Stimulated activated CD8-positive, alpha-beta memory T cell treated with anti-CD3 and anti-CD28 coated beads, Interleukin-7, amount 100 ng/mL, for 1 hour (primary cell): ENCODE measurements at places on chromosomes 4 and X.

GRCh38 chr4:41887821-41888686 lies 47.2 kb upstream of the TMEM33 start:
- DNase-seq, result no peak

GRCh38 chr4:117385526-117385925 lies 300.1 kb upstream of the TRAM1L1 start:
- no peak for DNase-seq

- peak; percentile 33 for DNase-seq
These were observed 7.2 kb downstream of the TBC1D14 start for GRCh38 chr4:6916587-6917460.

GRCh38 chr4:149026696-149027095 lies 584.5 kb upstream of the NR3C2 start:
- no peak for DNase-seq

DNA sequence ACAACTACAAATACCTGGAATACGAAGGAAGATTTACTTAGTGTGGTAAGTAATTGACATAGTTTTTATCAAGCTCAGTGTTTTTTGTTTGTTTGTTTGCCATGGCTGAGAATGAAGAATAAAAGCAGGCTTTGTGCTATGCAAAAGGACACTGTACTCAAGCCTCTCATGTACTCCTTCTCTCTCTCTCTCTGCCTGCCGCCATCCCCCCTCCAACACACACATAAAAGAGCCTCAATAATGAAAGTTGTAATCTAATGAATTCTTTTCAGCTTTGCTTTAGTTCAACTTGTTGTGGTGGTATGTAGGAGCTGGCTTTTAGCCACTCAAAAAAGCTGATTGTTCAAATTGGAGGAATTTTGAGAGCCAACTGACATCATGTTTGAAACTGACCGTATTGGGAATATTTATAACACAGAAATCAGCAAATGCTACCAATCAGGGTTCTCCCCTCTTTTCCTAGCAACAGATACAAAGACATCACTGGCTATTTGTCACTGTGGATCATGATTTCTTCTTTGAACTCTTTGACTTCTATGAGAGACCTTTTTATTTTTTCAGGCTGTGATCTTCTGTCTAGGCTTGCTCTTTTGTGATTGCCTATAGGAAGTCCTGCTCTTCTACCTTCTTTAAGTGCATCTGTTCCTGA lies 1148.8 kb downstream of the RAPGEF2 start:
- no peak for DNase-seq

DNA sequence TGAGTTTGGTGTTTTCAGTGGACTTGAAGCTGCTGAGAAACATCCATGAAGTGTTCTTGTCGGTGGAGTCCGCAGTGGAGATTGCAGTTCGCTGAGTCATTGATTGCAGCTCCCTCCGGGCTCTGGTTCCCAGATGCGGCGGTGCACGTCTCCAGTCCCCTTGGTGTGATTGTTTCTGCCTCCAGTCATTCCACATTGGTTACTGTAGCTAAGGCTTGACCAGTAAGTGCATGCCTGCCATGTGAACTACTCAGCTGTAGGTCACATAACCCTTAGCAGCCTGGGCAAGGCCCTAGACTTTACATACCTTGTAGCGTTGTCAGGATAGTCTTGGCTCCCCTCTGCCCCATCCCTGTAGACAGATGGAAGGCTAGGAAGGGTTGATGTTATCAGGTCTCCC lies 53.8 kb upstream of the CLCN4 start:
- no peak for DNase-seq

DNA sequence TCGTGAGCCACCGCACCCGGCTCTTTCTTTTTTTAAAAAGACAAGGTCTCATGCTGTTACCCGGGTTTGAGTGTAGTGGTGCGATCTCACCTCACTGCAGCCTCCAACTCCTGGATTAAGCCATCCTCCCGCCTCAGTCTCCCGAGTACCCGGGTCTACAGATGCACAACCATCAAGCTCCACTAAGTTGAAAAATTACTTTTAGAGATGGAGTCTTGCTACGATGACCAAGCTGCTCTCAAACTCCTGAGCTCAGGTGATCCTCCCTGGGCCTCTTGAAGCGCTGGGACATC lies 2.0 kb downstream of the SLC25A6 start:
- no peak for DNase-seq

GRCh38 chr4:101954351-101954750 lies 163.8 kb downstream of the BANK1 start:
- DNase-seq, result no peak

- DNase-seq, result no peak
These were observed 370.5 kb upstream of the HS3ST1 start for GRCh38 chr4:11799196-11799595.

DNA sequence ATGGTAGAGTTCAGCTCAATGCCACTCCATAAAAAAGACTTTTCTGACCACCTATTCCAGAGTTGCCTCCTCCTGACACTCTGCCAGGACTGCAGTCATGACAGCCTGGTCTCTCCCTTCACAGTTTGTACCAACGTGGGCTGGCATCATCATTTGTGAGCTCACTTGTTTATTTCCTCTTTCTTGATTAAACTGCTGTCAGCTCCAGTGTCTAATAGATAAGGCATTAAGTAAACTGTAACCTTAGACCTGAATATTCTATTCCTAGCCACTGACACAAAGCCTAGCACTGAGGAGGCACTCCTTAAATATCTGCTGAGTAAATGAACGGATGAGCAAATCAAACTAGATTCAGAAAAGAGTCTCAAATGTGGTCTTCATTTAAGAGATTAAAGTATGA lies 48.7 kb downstream of the DDX60 start:
- DNase-seq, result no peak

- no peak for DNase-seq
These were observed 7.4 kb upstream of the MGST2 start for GRCh38 chr4:139658185-139658584.

GRCh38 chr4:12359420-12359819 lies 930.7 kb upstream of the HS3ST1 start:
- no peak for DNase-seq

DNA sequence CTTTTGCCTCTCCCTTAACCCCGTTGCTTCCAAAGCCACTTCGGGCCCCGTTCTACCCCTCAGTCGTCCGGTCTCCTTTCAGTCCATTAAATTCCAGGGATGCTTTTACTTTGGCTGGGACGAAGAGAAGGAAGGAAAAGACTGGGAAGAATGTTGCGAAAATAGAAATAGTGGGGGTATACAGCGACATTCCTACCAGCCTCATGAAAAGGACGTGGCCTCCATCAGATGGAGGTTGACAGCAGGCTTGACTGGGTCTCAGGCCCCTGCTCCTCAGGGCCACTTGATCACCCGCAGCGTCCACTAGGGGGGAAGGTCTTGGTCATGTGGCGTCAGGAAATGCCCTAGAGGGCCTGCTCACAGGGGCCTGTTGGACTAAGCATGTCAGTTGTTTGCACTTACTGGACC lies 657 bp upstream of the ANKRD50 start:
- DNase-seq, result no peak

- no peak for DNase-seq
These were observed 70.2 kb upstream of the PRPS2 start for GRCh38 chrX:12721042-12721441.

DNA sequence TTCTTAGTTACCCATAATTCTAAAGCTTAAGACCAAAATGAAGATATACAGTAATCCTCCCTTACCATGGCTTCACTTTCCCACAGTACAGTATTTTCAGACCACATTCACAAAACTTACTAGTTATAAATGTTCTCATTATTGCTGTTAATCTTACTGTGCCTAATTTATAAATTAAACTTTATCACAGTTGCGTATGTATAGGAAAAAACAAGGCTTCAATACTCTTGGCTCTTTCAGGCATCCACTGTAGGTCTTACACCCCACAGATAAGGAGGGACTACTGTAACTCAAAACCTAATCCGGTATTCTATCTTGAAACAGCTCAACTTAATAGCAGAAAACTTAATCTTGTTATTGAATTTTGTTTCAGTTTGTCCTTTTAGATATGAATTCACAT lies 3.6 kb downstream of the HMGB2 start:
- no peak for DNase-seq

- DNase-seq, result no peak
These were observed 257.3 kb downstream of the ZIC3 start for GRCh38 chrX:137823257-137823656.

DNA sequence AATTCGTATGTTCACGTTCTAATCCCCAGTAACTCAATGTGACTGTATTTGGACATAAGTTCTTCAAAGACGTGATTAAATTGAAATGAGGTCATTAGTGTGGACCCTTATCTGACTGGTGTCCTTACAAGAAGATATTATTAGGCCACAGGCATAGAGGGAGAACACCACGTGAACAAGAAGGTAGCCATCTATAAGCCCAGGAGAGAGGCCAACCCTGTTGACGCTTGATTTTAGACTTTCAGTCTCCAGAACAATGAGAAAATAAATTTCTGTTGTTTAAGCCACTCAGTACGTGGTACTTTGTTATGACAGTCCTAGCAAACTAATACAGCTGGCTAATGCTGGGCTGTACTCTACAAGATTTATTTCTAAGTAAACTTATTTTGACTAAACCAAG lies 1.5 kb upstream of the EIF1AX start:
- no peak for DNase-seq

GRCh38 chr4:109263721-109264120 lies 38.7 kb downstream of the COL25A1 start:
- no peak for DNase-seq

GRCh38 chr4:25129917-25130316 lies 30.3 kb downstream of the SEPSECS start:
- no peak for DNase-seq

GRCh38 chrX:10597871-10598270 lies 22.5 kb downstream of the MID1 start:
- DNase-seq, result no peak

- DNase-seq, result no peak
These were observed 128.9 kb downstream of the PRKX start for GRCh38 chrX:3584415-3584996.

- no peak for DNase-seq
These were observed 75.5 kb downstream of the ING2 start for GRCh38 chr4:183580370-183580769.

DNA sequence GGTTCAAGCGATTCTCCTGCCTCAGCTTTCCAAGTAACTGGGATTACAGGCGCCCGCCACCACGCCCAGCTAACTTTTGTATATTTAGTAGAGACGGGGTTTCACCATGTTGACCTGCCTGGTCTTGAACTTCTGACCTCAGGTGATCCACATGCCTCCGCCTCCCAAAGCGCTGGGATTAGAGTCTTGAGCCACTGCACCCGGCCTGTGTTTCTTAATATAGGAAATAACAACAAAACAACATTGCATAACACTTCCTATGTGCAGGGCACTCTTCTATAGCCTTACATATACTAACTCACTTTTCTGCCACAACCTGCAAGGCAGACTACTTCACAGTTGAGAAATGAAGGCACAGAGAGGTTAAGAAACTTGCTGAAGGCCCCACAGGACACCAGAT lies 12.8 kb upstream of the TMEM131L start:
- no peak for DNase-seq

DNA sequence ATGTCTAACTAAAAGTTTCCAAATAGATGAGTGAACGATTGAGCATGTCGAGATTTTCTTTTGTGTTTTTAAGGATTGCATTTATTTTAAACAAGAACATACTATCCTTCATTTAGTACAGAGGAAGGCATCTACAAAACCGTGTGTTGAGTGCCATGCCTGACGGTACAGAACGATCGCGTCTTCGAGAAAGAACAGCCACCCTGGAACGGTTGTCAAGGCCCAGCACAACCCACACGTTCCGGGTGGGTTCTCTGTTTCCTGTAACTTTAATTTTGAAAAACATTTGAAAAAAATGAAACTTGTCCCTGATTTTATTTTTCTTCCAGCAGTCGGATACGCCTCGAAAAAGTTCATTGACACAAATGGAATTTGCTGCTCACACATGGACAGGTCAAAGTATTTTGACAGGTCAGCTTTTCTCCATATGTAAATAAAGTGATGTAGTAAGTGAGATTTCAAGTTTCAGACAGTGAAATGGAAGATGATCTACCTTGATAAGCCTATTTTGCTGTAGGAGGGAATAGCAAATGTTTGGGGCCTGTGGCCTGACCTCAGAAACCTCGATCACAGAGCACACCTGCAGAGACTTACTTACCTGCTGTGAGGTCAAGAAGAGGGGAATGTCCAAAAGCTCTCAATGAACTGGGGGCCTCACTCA lies 24.4 kb upstream of the CYP4V2 start:
- no peak for DNase-seq

DNA sequence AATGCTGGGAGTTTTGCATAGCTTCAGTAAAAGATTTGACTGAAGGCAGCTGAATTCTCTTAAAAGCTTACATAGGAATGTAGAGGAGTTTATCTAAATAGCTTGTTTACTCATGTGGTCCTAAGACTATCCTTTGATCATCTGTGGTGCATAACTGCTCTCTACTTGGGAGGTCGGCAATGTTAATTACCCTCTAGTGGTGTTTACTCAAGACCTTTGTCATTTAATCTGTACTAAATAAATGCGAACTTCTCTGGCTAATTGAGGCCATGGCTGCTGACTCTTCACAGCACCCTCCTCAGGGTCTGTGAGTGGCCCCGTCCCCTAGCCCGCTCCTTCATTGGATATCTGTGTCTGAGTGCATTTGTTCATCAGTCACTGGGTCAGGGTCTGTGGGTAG lies 13.8 kb upstream of the TMEM33 start:
- DNase-seq, result no peak

DNA sequence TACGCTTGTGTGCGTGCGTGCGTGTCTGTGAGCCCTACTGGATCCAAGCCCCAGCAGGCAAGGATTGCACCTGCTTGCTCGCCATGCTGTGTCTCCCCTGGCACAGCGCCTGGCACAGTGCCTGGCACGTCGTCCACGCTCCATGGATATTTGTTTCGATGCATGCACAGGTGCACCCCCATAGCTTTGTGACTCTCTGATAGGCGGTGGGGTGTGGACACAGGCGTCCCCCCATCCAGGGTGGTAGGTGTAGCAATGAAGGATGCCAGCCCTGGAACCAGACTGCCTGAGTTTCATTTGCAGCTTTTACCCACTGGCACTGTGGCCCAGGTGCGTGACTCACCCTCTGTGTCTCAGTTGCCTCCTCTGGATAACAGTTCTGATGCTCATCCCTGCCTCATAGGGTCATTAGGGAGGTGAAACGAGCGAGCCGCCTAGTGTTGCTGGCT lies 20.2 kb downstream of the PIGG start:
- DNase-seq, result no peak

- no peak for DNase-seq
These were observed 23.4 kb upstream of the STBD1 start for GRCh38 chr4:76282941-76283689.

DNA sequence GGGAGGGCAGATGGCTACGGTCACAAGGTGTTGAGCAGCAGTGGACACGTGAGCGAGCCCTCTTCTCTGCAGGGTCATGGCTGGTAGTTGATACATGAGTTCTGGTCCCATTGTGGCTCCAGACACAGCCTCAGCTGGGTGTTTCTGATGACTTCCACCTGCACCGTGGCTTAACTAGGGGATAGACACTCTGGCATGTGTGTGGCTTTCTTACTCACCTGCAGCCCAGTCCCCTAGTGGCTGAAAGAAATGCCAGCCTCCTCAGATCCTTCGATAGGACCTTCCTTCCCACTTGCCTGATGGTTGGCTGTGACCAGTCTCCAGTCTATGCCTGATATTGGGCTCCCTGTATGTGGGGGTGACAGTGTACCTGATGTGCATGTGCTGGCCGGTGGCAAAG lies 5.0 kb downstream of the GPR78 start:
- no peak for DNase-seq

- no peak for DNase-seq
These were observed 79.6 kb upstream of the C1QTNF7 start for GRCh38 chr4:15348236-15348635.
